ENCODE measurements at places on chromosomes 3 and 15. TPM values are rescaled to one million over a fixed set of nuclear protein-coding genes. Genes with fewer than 3 reads are reported as not detected.
A peak's percentile ranks its signal among the peaks of the same experiment; 100 is the strongest.

The ADAMTS9 gene
- 74.1 TPM for total RNA-seq

The HTR3E gene
- total RNA-seq, result not detected

The ST8SIA2 gene
- not detected for total RNA-seq

The MAP1A gene
- total RNA-seq, result 19.9 TPM

The NR1I2 gene
- not detected for total RNA-seq

DNA sequence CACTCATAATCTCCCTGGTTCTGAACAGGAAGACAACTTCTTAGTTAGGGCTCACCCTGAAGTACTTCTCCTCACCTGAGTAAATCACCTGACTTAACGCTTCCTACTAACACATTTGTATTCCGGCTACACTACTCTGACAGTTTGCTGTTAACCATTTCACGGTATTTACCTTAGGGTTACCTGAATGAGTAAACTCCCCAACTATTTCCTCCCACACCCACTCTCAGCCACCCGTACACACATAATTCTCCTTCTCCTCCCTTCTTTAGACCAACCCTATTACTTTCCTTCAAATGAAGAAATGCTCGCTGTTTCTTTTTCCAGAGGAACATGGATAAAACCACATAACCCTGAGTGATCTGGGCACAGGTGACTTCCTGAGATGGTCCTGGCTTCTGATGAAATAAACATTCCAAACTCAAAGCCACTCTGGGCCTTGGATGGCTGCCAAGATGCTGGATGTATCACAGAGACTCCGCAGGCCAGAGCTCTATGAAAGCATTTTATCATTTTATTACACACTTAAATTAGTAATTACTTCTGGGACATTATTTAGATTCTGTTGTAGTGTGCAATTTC lies 183.6 kb upstream of the ATP11B start:
- no peaks in the 10 kb centered on the region for H3K4me1 ChIP-seq
- no peak for DNase-seq

DNA sequence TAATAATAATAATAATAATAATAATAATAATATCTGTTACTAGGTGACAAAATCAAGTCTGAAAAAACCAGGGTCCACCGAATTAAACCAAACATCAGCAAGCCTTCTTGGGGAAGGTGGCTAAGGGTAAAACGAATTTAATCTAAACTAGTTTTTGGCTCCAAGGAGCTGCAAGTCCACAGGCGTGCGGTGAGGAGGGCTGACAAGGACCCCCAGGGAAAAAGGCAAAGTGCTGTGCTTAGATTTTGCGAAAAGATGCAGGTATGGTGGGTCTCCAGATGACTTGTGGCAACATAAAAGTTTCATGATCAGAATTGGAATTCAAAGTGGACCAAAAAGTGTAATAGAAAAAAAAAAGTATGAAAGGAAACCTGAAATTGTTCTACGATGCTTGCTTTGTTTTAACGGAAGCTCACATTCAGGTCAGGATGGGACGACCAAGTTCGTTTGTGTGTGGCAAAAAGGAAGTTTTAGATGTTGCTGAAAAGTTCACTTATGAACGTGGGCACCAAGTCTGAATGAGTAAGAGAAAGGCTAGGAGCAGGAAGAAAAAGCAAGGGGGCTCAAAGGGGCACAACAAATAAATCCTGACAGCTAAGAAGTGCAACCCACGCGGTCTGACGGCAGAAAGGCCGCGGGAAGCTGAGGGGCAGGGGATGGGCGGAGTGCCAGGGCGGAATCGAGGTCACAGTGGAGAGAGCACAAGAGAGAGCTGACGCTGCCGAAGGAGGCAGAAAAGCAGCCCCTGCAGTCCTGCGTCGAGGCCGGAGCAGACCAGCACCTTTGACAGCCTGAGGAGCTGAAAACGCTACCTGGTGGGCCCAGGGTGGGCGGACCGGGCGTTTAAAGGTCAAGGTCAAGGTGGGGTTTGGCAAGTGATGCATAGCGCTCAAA lies 1.1 kb downstream of the WDR82 start:
- H3K27ac ChIP-seq, result peak overlapping the region; percentile 97
- H3K36me3 ChIP-seq, result peaks cover 6% of the 10 kb centered on the region
- peak; percentile 82 for DNase-seq

GRCh38 chr15:66770518-66771350 lies 68.7 kb downstream of the SMAD6 start:
- no peak overlapping the region for H3K4me3 ChIP-seq
- no peak for DNase-seq
- H3K27ac ChIP-seq, result peak overlapping the region; percentile 15
- peaks cover 22% of the 10 kb centered on the region for H3K4me1 ChIP-seq

GRCh38 chr15:78265752-78266224 lies 1.4 kb downstream of the DNAJA4 start:
- H3K27ac ChIP-seq, result peak overlapping the region; percentile 75
- no peaks in the 10 kb centered on the region for H3K27me3 ChIP-seq
- peak overlapping the region; percentile 92 for H3K4me3 ChIP-seq

DNA sequence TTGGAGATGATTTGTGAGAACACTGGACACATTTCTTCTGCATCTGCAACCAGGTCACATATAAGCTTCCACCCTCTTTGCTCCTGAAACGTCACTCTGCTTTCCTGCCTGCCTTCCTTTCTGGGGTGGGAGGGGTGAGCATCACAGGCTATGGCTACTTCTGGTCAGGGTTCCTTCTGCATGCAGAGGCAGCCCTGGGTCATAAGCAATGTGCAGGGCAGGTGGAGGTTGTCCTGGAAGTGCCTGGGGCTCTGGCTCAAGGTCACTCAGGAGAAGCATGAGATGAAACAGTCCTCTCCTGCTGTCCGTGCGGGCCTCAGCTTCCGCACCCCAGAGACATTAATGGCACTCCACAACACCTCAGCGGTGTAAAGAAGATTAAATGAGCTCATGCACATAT lies 15.1 kb downstream of the SLC6A20 start:
- no peak overlapping the region for H3K4me3 ChIP-seq
- peak; percentile 31 for DNase-seq
- no peaks in the 10 kb centered on the region for H3K36me3 ChIP-seq
- no peaks in the 10 kb centered on the region for H3K4me1 ChIP-seq

- no peak overlapping the region for H3K27ac ChIP-seq
- H3K27me3 ChIP-seq, result no peaks in the 10 kb centered on the region
- no peak for DNase-seq
- H3K4me1 ChIP-seq, result no peaks in the 10 kb centered on the region
- H3K4me3 ChIP-seq, result no peak overlapping the region
These were observed 121.2 kb upstream of the RASGRP1 start for GRCh38 chr15:38685686-38686339.

Measured in ascending aorta (tissue), 2 donors.